ENCODE measurements at places on chromosomes 1 and 21.

- peak; percentile 25 for DNase-seq
These were observed 145.1 kb downstream of the NPHP4 start for GRCh38 chr1:5847013-5847659.

GRCh38 chr1:194273660-194274059 lies 1087.2 kb upstream of the B3GALT2 start:
- no peak for DNase-seq

GRCh38 chr1:77834771-77835334 lies 53.6 kb upstream of the NEXN start:
- DNase-seq, result no peak

- peak; percentile 46 for DNase-seq
These were observed 372.1 kb upstream of the VAMP3 start for GRCh38 chr1:7398982-7399381.

GRCh38 chr1:2124446-2125198 lies 70.0 kb downstream of the FAAP20 start:
- DNase-seq, result no peak

DNA sequence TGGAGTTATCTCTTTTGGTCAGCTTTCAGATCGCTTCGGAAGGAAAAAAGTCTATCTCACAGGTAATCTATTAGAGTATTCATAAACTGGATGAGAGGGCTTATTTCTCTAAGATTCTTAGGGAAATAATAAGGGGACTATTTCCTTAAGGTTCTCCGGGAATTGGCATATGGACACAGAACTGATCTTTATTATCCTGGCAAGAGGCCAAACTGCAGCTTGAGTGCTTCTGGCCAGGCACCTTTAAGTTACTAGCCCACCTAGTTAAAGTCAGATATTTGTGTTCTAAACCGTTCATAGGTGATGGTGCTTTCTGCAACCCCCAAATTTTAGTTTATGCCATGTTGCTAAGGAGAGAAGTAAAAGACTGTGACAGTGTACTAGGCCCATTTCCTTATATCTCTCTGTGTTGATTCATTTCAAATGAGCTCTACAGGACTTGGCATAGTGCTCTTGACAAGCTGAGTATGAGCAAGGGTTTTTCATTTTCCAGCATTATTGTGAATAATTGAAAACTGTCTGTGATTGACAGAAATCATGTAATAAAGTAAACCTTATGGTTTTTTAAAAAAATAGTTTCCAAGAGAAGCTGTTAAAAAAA lies 43.4 kb downstream of the SLC22A15 start:
- no peak for DNase-seq

DNA sequence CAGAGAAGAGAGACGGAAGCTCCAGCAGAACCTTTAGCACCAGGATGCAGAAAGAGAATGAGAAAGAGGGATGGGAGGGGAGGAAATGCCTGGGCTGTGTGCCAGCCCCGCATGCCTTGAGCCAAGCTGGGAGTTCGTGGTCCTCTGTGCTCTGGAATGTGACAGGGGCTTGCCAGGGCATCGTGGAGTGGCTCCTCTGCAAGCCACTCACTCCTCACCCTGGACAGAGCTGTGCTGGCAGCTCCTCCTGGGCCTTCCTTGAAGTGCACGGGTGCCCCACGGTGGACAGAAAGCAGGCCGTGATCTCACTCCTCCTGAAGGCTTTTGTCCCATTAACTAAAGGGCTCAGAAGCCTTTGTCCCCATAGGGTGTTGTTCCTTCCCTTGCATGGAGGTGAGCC lies 34.8 kb upstream of the PRELP start:
- DNase-seq, result peak; percentile 40

- peak; percentile 51 for DNase-seq
These were observed 6.1 kb upstream of the EPHB2 start for GRCh38 chr1:22704440-22705067.

GRCh38 chr1:119611701-119612113 lies 36.4 kb downstream of the ZNF697 start:
- DNase-seq, result peak; percentile 80

DNA sequence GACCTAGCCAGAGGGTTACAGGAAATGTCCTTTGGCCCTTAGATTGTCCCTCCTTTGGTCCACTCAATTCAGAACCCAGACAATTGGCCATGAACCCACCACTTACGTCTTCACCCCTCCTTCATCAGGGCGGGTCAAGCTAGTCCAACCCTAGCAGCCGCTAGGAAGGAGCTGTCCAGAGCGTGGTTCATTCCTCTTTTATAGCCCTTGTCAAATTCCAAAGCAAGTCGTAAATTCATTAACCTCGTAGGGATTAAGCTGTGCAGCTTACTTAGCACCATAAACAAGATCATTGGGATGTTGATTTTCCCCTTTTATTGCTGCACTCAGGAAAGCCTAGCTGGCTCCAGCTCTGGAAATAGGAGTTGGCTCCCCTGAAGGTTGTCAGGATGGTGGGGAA lies 90.1 kb downstream of the TMEM53 start:
- peak; percentile 57 for DNase-seq

DNA sequence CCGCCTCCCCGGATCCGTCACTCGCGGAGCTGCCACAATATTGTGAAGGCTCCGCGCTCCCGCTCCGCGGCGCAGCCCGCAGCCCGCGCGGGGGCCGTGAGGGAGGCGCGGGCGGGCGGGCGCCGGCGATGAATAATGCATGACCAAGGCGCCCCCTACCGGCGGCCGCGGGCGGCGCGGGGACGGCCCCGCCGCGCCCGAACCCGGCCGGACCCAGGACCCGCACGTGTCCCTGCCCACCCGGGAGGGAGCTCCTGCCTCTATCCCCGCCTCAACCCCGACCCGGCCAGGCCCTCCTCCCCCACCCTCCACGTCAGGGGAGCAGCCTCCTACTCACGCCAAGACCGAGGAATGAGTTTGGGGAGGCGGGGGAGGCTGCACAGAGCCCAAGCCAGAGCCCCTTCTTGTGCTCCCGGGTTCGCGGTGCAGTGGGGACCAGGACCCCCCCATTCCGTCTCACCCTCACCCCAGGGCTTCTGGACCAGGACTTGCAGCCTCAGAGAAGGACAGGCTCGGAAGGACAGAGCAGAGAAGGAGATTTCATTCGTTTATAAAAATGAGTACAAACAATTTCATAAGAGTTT lies 70.8 kb upstream of the CASZ1 start:
- DNase-seq, result no peak

DNA sequence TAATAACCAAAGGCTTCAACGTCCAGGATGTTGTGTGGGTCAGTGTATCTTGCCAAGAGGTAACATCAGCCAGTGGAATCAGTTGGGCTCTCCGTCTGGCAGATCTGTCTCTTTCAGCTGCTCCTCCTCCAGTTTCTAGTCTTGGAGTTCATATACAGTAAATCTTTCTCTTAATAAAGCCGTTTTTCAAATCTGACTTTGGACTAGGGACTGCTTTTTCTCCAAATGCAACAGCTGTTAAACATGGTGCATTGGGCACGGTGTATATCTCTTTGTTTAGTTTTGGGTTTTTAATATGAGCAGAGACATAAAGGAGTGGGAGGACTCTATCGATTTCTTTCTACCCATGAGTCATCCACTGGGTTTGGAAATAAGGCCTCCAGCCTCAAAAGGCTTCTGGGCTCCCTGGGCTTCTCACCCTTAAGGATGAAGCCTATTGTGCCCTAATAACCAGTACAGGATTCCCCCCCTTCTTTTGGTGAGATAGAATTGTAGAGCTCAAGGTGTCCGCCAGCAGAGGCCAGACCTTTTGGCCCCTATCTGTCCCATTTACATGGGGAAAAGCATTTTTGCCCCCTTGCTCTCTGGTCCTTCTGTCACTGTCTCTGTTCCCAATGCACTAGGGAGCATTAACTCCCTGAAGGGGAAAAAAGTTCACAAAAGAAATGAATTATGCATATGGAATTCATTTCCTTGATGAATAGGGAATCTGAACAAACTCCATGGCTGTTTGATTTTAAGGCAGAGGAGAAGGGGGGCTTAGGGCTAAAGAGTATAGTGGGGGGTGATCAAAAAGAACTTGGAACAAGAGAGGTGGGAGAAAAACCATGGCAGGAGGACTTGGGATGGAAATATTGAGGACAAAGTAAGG lies 86.0 kb downstream of the PBX1 start:
- DNase-seq, result no peak

DNA sequence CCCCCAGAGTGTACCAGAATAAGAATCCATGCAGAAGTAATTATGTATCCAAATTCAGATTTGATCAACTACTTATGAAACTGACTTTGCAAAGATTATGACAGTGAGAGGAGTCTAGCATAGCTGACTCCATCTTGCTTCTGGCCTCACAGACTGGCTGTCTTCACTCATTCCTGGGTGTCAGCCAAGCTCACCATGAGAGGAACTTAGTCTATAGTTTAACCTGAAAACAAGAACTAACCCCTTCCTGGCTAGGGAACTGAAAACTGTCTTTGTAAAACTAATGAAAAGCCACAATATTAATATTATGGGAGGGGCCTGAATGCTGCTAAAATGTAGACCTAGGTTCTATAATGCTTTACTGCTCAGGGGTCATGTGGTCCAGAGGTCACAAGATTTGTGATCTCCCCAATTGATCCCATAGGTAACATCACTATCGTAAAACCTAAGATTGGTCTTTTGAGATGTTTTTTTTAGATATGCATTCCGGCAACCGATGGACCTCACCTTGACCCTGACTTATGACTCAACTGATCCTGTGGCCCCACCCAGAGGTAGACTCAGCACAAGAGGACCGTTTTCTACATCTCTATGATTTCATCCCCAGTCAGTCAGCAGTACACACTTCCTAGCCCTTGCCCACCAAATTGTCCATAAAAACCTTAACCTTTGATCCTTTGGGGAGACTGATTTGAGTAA lies 55.2 kb downstream of the ATP1B1 start:
- DNase-seq, result no peak

- no peak for DNase-seq
These were observed 1.5 kb downstream of the FCRL4 start for GRCh38 chr1:157596384-157596783.

DNA sequence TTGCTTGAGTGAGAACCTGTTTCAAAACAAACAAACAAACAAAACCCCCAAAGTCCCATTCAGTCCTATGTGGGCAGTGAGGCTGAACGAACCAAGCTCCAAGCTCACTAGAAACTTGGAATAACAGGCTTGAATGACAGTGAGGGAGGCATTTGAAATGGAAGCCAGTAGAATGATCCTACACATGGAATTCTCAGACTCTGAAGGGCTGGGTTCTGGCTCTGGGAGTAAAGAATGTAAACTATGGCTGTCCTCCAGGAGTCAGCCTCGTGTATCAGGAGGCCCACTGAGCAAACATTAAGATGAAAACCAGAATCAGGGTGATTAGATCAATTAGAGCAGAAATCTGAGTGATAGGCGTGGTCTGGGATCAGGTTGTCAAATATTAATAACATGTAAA lies 14.9 kb downstream of the PCP4L1 start:
- no peak for DNase-seq

GRCh38 chr1:178262120-178262500 lies 168.2 kb downstream of the RASAL2 start:
- DNase-seq, result peak; percentile 55

DNA sequence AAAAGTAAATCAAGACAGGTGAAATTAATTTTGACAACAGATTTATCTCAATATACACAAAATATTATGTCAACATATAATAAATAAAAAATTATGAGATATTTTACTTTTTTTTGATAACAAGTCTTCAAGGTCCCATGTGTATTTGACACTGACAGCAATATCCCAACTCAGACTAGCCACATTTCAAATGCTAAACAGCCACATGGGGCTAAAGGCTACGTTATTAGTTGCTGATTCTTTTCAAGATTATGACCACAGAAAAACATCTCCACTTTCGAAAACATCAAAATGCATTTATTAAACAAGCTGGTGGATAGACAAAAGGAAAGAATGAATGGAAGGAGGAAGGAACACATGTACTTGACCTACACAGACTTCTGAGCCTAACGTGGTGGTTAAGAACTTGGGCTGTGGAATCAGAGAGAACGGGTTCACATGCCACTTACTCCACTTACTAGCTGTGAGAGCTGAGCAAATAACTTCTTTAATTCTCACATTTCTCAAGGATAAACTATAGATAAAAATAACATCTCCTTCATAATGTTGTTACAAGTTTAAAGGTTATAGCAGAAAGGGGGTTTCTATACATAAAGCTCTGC lies 13.4 kb downstream of the PTPN14 start:
- no peak for DNase-seq

GRCh38 chr1:85692730-85693314 lies 15.4 kb downstream of the ZNHIT6 start:
- no peak for DNase-seq

- DNase-seq, result no peak
These were observed 93.0 kb downstream of the DYRK1A start for GRCh38 chr21:37459575-37459974.

DNA sequence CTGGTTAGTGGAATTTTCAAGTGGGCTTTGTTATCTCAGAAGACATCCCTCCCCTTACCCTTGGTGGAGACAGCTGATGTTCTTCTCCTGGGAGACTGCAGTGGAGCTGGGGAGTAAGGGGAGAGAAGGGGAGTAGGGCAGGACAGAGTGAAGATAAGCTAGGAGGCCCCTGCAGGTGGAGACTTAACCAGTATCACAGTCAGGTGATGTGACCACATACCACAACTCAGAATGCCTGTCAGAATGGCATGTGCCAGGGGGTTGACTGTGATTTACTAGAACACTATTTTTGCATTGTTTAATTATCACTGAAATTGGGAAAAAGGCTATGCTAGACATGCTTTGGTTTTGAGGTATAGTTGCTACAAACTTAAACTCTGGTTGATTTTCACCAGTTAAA lies 124.6 kb downstream of the NRDC start:
- no peak for DNase-seq

DNA sequence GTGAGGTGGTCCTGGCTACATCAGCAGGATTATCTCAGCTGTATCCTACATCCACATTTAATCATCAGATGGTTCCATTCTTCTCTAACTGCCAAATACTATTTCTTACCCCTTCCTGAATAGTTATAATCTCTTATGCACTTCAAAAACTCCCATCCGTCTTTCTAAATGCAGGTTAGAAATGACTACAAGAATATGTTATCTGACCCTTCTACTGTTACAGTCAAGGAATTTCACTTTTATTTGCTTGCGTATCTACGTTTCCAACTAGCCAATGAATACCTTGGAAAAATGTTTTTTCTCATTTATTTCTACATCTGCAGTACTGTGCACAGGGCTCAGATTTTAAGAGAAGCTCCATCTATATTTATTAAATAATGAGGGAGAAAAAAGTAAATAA lies 709.9 kb downstream of the KCNT2 start:
- no peak for DNase-seq

DNA sequence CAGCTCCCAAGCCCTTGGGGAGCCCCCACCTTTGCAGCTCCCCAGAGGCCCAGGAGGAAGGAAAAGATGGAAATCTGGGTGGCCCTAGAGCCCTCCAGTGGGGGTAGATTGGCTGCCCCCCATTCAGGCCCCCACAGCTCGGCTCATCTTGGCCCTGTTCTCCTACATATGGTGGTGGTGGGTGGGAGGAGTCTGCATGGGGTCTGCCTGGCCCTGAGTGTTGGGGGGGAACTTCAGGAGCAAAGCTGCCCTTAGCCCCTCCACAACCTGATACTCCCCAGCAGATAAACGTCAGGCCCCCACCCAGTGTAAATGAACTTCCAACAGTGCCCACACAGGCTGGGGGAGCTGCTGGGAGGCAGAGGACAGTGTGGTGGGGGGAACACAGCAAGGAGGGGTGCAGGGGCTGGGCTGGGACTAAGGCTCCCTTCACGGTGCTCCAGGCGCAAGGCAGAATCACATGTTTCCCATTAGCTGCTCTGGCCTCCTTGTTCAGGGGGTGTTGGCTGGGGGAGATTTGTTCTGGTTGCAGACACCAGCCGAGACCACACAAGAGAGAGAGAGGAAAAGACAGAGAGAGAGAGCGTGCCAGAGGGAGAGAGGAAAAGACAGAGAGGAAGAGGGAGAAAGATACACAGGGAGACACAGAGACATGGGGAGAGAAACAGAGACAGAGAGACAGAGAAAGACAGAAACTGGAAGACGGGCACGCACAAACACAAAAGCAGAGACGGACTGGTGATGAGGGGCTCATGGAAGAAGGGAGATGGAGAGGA lies 42.6 kb downstream of the AHDC1 start:
- no peak for DNase-seq

Measured in NT2/D1 (cell line).